ENCODE measurements at places on chromosomes 4 and X. TPM values are rescaled to one million over a fixed set of nuclear protein-coding genes. Genes with fewer than 3 reads are reported as not detected.

ARHGAP36 gene
- not detected for total RNA-seq

FAM156A gene
- 14.9 TPM for total RNA-seq

CFAP99 gene
- total RNA-seq: not detected

FGFR3 gene
- total RNA-seq: 11.2 TPM

MEPE gene
- total RNA-seq: not detected

KIAA0232 gene
- 57.7 TPM for total RNA-seq

ZDHHC15 gene
- total RNA-seq: 2.1 TPM

LIAS gene
- total RNA-seq: 11.2 TPM

KIAA1210 gene
- not detected for total RNA-seq

FHDC1 gene
- total RNA-seq: 7.2 TPM

DKC1 gene
- 37.8 TPM for total RNA-seq

NHSL2 gene
- total RNA-seq: 16.2 TPM

HEPH gene
- total RNA-seq: 30.0 TPM

PSAPL1 gene
- not detected for total RNA-seq

ERCC6L gene
- total RNA-seq: not detected

ANKRD50 gene
- 26.4 TPM for total RNA-seq

PNMA6A gene
- 1.8 TPM for total RNA-seq

IQCM gene
- total RNA-seq: not detected

SMIM43 gene
- total RNA-seq: 2.2 TPM

CDKL2 gene
- 0.66 TPM for total RNA-seq

C4orf51 gene
- total RNA-seq: not detected

NEXMIF gene
- 1.3 TPM for total RNA-seq

PNMA5 gene
- total RNA-seq: not detected

CDX4 gene
- not detected for total RNA-seq

PNMA3 gene
- 0.21 TPM for total RNA-seq

SASH3 gene
- total RNA-seq: 10.4 TPM

CHM gene
- 16.2 TPM for total RNA-seq

SPANXD gene
- not detected for total RNA-seq

UNC5C gene
- total RNA-seq: 4.2 TPM

ZFX gene
- total RNA-seq: 30.4 TPM

CCDC120 gene
- total RNA-seq: 4.1 TPM

FREM3 gene
- not detected for total RNA-seq

S100G gene
- not detected for total RNA-seq

GLRA2 gene
- total RNA-seq: not detected

EDA2R gene
- 2.7 TPM for total RNA-seq

PNMA6F gene
- not detected for total RNA-seq

NLGN3 gene
- 19.2 TPM for total RNA-seq
